Gastroesophageal sphincter (tissue), 4 donors: ENCODE measurements at places on chromosomes 4 and X.

DNA sequence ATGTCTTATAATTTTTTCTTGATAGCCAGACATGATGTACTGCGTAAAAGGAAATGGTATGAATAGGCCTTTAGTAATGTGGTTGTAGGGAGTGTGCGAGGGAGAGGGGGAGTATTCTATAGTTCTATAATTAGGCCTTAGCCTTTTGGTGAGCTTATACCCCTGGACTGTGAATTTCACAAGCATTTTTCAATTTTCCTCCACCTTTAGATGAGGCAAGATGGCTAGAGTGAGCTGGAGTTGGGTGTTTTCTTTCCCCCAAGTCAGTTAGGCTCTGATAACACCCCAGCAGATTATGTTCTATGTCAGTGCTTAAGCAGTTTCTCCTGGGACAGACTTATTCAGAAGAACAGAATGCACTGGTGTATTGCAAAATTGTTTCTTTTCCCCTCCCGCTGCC lies 210.2 kb upstream of the NPY2R start:
- H3K36me3 ChIP-seq: no peaks in the 10 kb centered on the region
- H3K4me1 ChIP-seq: no peaks in the 10 kb centered on the region
- no peak for ATAC-seq
- no peak overlapping the region for H3K4me3 ChIP-seq
- H3K27ac ChIP-seq: no peak overlapping the region

DNA sequence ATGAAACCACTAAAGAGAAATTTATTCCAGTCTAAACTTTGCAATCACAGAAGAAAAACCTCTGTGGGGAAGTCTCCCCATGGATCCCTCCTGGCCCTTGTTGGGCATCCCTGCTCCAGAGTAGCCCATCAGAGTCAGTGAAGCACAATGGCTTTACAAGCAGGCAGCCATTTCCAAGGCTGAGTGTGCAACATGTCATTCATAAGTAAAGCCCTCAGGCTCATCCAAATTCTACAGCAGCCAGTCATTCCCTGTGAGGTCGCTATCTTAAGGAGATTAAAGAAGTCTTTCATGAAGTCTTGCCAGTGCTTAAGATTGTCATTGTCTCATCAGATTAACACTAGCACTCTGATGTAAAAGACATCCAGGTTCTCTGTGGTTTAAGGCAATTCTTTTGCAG lies 17.0 kb upstream of the MAPK10 start:
- no peak overlapping the region for H3K27ac ChIP-seq
- no peaks in the 10 kb centered on the region for H3K27me3 ChIP-seq
- H3K4me1 ChIP-seq: no peaks in the 10 kb centered on the region
- no peaks in the 10 kb centered on the region for H3K36me3 ChIP-seq

- H3K36me3 ChIP-seq: no peaks in the 10 kb centered on the region
- H3K27ac ChIP-seq: no peak overlapping the region
- H3K4me1 ChIP-seq: no peaks in the 10 kb centered on the region
- H3K4me3 ChIP-seq: no peak overlapping the region
Measured at GRCh38 chr4:17203797-17204196, 305.4 kb upstream of the LDB2 start.

GRCh38 chr4:139711461-139711860 lies 45.8 kb downstream of the MGST2 start:
- no peak overlapping the region for H3K27ac ChIP-seq
- no peak for ATAC-seq
- no peaks in the 10 kb centered on the region for H3K27me3 ChIP-seq
- H3K4me3 ChIP-seq: no peak overlapping the region
- no peaks in the 10 kb centered on the region for H3K36me3 ChIP-seq

DNA sequence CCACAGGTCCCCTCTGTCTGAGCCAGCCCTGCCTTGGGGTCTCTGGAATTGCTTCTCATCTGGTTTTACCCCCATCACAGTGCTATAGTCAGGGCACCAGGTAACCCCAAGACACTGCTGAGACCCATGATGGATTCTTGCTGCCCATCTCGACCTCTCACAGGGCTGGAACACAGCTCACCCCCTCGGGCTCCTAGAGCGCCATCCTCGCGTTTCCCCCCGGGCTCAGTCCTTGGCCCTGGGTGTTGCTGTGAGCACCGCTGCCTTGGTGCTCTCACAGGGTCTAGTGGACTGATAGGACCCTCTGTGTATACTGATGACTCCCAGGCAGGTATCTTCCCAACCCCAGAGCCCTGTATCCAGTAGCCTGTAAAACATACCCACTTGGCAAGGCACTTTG lies 8.8 kb downstream of the MAEA start:
- no peak overlapping the region for H3K27ac ChIP-seq
- peaks cover 50% of the 10 kb centered on the region for H3K4me1 ChIP-seq
- no peak for ATAC-seq

DNA sequence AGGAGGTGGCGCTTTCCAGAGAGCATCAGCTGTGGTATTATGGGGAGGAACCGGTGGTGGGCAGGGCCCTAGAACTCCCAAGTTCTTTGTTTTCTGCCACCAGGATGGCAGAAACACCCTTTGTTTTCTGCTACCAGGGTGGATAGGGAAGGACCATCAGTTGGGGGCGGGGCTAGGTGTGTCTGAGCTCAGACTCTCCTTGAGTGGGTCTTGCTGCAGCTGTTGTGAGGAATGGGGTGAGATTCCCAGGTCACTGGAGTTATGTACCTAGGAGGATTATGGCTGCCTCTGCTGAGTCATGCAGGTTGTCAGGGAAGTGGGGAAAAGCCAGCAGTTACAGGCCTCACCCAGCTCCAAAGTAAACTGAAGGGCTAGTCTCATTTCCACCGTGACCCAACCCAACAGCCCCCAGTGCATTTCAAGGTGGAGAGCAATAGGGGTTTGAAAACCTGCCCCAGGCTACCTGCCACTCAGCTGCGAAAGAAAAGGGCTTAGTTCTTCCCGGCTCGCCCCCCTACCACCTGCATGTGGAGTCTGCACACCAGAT lies 167.8 kb upstream of the FAM241A start:
- H3K4me1 ChIP-seq: no peaks in the 10 kb centered on the region
- no peak overlapping the region for H3K4me3 ChIP-seq
- no peaks in the 10 kb centered on the region for H3K27me3 ChIP-seq

DNA sequence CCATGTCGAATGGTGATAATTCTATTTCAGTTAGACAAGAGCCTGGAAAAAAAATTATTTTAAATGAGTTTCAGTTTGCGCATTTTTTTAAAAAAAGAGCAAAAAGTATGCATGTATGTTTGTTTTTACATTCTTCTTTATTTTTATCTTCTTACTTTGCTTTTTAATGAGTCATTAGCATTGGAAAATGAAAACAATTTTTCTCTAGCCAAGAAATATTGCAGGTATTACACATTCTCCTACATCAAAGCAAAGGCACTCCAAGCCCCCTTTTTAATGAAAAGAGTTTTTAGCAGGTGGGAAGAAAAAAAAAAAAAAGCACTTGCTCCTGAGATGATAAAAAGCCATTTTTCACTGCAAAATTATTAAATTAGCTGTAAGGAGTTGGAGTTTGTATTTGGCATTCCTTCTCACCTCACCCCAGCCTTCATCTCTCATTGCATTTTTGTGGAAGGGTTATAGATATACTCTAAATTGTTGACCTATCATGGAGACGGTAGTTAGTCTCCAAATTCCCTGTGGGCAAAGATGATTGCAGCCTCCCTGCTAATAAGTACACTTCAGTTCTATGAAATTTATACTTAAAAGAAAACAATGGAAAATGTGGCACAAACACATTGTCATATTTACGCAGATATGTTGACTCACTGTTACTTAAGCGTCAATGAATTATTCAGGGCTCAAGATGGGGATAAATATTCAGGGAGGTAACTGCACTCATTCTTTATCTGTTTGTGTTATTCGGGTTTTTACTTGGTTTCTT lies 43.8 kb downstream of the PALLD start:
- H3K4me1 ChIP-seq: no peaks in the 10 kb centered on the region
- no peaks in the 10 kb centered on the region for H3K36me3 ChIP-seq
- no peak overlapping the region for H3K27ac ChIP-seq
